Retina (tissue), 1 donor: ENCODE measurements at places on chromosomes 11 and 22.

DNA sequence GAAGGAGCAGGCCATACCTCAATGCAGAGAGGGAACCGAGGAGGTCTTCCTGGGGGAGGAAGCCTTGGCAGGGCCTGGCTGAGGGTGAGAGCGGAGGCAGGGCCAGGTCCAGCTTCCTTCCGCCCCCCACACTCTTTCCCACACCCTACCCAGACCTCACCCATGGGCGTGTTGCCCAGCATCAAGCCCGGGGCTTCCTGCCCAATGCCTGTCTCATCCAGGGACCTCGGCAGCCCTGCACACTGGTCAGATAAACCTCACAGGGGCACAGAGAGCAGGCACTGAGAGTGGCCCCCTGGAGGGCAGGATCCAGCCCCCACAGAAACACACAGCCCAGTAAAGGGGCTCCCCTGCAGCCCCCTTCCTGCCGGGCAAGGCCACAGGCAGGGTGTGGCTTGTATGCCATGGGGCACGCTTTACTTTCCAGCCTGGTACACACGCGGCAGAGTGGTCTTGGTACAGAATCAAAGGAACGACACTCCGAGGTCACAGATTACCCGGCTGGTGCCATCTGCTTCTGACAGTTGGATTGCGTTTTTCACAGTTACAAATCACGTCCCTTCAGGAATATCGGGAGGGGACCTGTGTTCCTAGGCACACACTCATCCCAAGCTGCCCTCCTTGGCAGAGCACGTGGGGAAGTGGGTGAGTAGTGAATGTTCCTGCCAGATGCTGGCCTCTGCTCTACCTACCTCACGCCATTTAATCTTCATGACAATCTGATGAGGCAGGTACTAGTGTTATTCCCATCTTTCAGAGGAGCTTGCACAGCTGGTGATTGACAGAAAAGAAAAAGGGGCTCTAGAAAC, 20.0 kb upstream of the CD5 start:
- DNase-seq = no peak

- no peak for DNase-seq
Measured at GRCh38 chr11:77136074-77136473, 8.0 kb downstream of the MYO7A start.

DNA sequence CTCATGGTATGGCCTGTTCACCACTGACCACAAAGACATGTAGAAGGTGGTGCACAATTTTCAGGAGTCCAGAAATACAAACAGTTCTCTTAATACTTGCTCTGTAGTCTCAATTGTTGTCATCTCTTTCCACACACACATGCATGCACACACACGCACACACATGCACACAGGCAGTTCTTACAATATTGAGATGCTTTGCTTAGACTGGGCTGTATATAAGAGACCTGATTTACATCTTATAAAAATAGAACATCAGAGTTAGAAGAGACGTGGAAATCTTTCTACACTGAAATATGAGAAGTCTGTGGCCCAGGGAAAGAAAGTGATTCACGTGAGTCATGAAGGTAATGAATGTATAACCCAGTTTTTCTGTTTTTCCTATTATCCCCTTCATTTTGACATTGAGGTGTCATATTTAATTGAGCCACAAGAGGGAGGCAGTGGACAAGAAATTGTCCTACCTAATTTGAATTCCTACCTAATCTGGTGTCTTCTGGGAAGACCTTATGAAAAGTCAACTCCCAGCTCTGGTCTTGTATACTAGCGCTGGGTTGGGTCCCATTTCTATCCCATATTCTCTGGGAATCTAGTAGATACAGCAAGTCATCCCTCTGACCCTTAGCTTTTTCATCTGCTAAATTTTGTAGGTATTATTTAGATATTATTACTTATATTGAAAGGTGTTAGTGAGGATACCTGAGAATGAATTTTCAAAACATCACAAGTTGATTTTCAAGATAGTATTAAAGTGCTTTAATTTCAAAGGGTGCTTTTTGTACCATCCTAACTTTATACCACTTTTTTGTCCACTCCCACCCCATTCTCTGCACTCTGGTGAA, 14.9 kb upstream of the MS4A4A start:
- peak; percentile 31 for DNase-seq

DNA sequence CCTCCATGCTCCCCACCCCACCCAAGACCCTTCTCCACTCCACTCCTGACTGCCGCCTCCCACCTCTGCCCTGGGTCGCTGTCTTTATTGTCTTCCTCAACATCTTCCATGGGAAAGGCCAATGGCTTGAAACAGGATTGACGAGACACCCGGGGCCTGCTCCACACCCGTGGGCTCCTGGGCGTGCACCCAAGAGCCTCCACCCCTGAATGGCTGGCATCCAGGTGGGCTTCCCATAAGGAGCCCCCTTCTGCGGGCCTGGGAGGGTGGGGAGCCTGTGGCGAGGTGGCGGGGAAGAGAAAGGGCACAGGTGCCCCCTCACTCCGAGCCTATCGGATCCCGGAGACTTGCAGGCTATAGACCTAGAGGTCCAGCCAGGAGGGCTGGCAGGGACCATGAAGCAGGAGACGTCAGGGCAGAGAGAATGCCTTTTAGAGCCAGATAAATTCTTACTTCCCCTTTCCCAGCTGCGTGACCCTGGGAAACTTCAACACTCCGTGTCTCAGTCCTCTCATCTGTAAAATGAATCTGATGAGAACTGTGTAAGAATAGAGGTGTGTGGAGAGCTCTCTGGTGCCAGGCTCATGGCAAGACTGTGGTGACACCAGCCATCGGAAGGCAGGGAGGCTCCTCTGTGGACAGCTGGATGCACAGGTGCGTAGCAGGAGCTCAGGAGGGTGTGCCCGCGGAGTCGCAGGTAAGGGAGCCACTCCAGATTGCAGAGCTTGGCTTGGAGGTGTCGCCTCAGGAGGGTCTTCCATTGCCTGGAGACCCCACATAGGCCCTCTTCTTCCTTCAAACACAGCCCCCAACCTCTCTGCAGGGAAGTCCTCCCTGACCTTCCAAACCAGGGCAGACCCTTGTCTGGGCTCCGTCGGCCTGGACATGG, 53.9 kb downstream of the SMIM38 start:
- no peak for DNase-seq

- DNase-seq = no peak
Measured at GRCh38 chr11:55949330-55949729, 13.1 kb upstream of the OR5I1 start.

DNA sequence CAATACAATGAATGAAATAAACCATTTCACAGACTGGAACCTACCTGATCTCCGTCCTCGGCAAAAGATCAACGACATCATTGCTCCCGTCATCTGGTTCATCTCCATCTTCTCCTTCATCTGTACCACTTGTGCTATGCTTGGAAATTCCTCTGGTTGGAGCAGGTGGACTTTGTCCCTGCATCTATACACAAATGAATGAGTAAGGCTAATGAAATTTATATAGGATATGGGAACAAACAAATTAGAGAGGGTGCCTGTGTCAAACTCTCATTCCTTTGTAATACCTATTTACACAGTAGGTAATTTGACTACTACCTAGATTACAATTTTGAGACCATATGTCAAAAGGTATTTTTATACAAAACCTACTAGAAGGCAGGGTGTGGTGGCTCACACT, 59.4 kb downstream of the F2 start:
- DNase-seq = no peak

DNA sequence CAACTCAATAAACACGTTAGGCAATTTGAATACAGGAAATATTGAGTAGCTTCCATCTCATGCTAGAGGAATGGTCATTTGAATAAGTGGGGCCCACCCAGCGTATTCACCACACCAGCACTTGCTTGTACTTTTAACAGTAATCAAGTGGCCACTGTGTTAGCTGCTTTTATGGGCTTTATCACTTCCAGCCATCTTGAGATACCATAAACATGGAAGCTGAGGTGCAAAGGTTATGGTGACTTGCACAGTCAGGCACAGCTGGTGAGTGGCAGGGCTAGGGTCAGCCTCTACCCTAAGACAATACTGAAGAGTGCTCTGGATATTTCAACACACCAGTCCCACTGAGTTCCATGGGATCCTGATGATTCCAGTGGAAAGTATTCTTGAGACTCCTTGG, 6.7 kb downstream of the JOSD1 start:
- no peak for DNase-seq

DNA sequence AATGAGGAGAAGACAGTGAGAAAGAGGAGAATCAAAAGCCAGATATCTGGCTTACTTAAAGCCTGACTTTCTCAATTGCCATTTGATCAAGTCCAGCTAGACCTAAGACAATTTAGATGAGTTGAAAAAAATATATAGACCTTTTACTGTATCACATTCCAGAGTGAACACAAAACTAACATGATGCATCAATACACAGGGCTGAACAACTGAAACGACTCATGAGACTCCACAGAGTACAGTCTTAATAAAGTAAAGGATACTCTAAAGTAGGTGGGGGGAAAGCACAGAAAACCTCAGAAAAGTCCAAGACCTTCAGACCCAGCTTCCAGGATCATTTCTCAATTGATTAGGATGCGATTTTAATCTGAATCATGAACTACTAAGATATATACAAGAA, 95.3 kb upstream of the OR9G4 start:
- no peak for DNase-seq

GRCh38 chr11:31657091-31657490, 147.5 kb downstream of the ELP4 start:
- DNase-seq = no peak

DNA sequence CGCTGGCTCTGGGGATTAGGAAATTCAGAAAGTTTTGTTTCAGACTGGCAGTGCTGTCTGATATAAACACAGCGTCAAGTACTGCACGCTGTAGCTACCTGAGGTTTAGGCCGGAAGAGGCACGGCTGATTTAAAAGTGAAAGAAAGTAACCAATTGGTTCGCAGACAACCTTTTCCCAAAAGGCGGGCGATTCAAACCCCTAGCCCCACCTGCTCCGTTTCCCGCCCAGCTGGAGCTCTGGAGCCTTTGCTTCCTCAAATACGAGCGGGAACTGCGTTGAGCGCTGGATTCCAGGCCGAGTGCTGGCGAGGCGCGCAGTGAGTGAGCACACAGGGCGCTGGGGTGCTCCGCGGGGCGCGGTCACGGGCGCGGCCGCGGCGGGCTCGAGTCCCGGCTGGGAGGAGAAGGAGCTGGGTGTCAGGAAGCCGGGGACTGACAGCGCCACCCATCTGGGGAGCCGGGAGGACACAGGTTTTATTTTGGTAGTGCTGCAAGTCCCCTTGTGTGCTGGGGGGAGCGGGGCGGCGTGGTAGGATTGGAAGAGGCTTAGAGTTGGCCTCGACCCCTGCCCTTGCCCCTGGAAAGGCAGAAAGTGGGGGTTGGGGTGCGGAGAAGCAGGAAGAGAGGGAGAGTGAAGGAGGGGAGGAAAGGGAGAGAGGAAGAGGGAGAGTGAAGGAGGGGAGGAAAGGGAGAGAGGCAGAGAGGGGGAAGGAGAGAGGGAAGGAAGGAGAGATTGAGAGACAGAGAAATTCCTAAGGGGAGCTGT, 2.1 kb downstream of the FAM111A start:
- peak; percentile 85 for DNase-seq

- no peak for DNase-seq
Measured at GRCh38 chr11:113651023-113651422, 55.1 kb downstream of the TMPRSS5 start.

- no peak for DNase-seq
Measured at GRCh38 chr11:75946531-75947530, 131.8 kb downstream of the UVRAG start.

- no peak for DNase-seq
Measured at GRCh38 chr11:65639623-65640482, 2.0 kb downstream of the SIPA1 start.

DNA sequence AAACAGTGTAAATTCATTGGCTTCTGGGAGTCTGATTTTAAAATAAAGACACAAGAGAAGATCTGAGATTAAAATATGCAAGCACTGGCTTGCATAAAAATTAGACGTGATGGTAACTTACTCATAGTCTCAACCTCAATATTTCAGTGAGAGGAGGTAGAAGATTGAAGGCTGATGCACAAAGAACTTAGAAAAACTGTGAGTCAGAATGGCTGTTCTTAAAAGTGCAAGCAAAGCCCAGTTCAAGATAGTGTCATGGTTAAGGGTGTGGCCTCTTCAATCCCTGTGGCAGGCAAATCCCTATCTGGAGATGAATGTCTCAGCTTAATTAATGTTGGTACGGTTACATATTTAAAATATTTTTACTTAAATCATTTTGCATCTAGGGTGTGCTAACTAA, 33.6 kb upstream of the FIBIN start:
- DNase-seq = no peak

GRCh38 chr22:19451570-19451969, 4.1 kb upstream of the C22orf39 start:
- no peak for DNase-seq

DNA sequence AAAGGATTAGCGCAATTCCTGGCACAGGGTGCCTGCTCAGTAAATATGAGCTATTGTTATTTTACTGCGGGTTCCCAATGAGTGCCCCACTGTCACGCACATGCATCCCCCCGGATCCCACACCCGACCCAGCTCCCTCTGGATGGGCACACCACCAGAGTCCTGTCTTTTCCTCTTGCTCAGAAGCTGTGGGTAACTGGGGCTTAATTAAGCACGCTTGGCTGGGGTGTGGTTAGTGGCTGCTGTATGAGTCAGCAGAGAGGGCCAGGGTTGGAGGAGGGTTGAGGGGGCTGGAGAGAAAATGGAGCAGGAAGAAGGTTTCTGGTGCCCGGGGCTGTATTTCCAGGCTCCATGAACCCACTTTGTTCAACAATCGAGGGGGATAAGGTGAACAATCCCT, 30.3 kb upstream of the NECTIN1 start:
- DNase-seq = no peak
